Cardiac fibroblast (primary cell): ENCODE measurements at places on chromosomes 2 and 18.
A peak's percentile ranks its signal among the peaks of the same experiment; 100 is the strongest.

- peak; percentile 82 for DNase-seq
These were observed 34.9 kb downstream of the FEZ2 start for GRCh38 chr2:36562973-36563532.

GRCh38 chr2:6818012-6818411 is 47.7 kb downstream of the CMPK2 start:
- no peak for DNase-seq

GRCh38 chr2:98454500-98455235 is 10.0 kb downstream of the INPP4A start:
- DNase-seq: peak; percentile 43

- no peak for DNase-seq
These were observed 401.8 kb downstream of the KCNJ3 start for GRCh38 chr2:155100261-155100660.

GRCh38 chr2:9941196-9941995 is 10.1 kb upstream of the GRHL1 start:
- DNase-seq: peak; percentile 45

DNA sequence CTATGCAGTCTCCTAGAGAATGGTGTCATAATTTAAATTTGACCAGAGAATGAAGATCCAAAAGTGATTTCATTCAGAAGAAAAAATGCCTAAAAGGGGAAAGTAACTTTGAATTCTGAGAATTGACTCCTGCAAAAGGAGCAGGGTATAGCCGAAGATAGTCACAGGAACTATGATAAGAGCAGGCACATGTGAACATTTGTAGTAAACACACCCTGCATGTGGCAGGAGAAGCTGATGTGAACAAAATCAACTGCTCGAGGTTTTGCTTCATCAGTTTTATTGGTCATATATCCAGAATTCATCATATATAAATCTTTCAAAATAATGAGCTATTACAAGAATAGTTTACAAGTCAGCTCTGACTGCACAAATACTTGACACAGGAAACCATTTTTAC is 14.0 kb downstream of the MCFD2 start:
- no peak for DNase-seq

DNA sequence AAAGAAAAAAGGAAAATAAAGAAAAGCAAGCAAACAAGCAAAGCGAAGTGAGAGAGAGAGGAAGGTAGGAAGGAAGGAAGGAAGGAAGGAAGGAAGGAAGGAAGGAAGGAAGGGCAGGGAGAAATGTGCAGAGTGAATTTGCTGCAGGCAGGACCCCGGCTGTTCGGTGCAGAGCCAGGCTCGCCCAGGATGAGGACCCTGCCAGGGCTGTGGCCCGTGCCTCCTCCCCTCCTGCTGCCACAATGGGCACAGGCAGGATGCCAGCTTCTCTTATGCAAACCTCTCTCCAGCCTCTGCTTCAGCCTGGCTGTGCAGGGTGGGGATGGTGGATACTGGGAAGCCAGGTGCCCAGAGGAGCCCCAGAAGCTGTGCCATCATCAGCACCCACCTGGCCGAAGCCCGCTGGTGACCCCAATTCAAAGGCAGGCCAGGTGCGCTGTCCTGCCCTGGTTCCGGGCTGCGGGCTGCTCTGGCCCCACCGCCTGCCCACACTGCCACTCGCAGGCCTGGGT is 3.2 kb downstream of the GPR17 start:
- no peak for DNase-seq

- no peak for DNase-seq
These were observed 100.0 kb downstream of the WDSUB1 start for GRCh38 chr2:159186462-159186861.
